ENCODE measurements at places on chromosomes 2 and 18. TPM values are rescaled to one million over a fixed set of nuclear protein-coding genes. Genes with fewer than 3 reads are reported as not detected.

GRCh38 chr2:170212625-170213280 is 34.8 kb downstream of the MYO3B start:
- no peak for DNase-seq

GRCh38 chr2:212147921-212148513 is 390.6 kb downstream of the ERBB4 start:
- no peak for DNase-seq

DNA sequence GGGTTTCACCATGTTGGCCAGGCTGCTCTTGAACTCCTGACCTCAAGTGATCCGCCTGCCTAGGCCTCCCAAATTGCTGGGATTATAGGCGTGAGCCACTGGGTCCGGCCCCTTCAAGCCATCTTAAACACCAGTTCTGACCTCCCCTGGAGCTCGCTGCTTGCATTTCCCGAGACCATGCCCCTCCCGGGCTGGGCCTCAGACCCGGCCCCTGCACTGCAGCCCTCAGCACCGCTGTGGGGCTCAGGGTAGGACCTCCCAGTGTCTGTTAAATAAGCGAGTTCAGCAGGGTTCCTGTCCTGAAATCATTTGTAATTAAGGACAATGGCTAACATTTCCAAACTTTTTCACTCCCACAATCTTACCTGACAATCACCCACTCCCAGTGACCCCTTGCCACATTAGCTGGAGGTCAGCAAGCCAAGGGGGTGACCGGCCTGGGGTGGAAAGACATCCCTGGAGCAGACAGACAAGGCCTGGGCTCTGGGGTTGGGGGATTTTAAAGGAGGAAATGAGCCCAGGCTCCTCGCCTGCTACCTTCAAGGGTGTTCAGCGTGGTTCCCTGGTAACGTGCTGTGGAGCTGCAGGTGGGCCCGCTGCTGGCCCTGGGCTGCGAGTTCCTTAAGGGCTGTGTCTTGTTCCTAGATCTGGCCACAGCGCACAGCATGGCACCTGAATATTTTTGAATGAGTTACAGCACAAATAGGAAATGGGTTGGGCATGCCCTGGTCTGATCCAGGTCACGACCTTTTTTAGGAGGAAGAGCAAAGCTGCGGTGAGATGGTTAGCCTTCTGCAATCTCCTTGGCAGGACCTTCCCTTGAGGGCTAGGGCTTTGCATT is 15.1 kb downstream of the CYS1 start:
- DNase-seq = no peak

Gene PIKFYVE
- 29.3 TPM for total RNA-seq

DNA sequence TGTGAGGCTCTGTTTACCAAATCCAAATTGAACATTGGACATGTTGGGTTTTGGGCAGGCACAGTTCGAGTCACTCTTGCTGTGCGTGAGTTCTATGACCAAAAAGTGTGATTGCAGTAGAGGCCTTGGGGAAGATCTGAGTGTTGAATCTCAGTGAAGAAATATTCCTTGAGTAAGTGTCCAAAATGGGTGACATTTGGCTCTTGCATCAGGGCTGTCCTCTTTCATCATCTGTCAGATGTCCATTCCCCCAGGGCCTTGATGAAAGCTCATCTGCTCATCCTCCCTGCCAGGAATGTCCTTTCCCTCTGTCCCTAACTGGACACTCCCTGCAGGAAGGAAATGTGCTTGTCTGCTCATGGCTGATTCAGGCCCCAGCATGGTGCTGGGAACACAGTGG is 6.4 kb upstream of the SFTPB start:
- no peak for DNase-seq

Gene PAX3
- total RNA-seq = not detected

- DNase-seq = no peak
Observed at GRCh38 chr2:237230355-237230754, 144.7 kb downstream of the COPS8 start.

- DNase-seq = no peak
Observed at GRCh38 chr2:235418918-235419317, 74.9 kb upstream of the AGAP1 start.

DNA sequence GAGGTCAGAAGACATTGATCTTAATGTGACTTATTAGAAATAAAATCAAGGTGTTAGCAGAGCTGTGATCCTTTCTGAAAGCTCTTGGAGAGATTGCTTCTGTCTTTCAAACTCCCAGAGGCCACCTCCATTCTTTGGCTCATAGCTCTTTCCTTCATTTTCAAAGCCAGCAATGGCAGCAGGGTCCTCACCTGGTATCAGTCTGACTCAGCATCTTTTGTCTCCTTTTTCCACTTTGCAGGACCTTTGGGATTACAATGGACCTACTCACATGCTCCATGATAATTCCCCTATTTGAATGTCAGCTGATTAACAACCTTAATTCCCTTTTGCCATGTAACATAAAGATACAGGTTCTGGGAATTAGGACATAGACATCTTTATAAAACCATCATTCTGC is 6.8 kb upstream of the CDH20 start:
- DNase-seq = no peak

DNA sequence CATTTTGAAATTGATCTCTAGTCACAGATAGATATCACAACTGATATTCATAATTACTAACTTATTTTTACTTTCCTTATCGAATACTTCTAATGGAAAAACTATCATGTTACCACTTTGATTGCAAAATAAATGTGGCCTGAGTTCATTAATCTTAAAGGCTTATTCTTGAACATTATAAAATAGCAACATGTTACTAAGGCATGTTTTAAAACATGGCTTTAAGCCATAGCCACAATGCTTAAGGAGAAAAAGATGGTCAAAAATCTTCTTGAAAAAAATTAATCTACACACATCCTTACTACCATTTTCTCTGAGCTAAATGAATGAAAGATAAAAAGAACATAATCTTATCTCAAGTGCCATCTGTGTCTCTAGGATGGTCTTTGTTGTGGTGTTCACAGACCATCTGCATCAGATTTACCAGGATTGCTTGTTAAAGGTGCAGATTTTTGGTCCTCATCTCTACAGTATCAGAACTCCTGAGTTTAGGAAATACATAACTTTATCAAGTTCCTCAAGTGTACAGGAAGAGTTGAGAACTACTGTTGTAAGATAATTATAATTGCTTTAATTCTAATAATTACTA is 15.3 kb downstream of the MTX2 start:
- no peak for DNase-seq
